AG09309 (cell line): ENCODE measurements at places on chromosomes 3 and 15.
A peak's percentile ranks its signal among the peaks of the same experiment; 100 is the strongest.

GRCh38 chr15:81002331-81003096 is 1.8 kb downstream of the TLNRD1 start:
- no peak for DNase-seq

GRCh38 chr15:34613301-34613700 is 29.9 kb upstream of the GOLGA8B start:
- no peak for DNase-seq

DNA sequence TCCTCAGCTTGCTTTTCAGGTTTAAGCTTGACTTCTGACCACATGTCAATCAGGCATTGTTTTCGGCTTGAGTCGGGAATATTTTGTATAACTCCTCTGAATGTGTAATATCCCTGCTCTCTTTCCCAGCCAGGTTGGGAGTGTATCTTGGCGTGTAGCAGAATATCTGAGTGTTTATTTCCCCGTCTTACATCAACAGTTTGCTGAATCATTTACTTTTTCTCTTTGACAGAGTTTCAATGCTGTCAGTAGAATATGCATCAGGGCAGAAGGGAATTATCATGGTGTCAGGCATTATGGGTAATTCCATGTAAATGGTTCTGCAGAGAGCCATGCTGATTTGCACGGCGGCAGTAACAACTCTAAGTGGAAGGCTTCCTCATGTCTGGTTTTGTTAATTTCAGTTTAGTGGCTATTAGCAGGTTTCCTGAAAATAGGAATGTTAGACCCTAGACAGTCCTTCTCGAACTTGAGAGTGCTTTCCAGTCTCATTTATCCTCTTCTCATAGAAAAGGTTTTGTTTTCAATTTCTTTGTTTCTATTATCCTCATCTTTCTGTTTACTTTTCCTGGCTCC is 566.3 kb downstream of the AGBL1 start:
- DNase-seq = no peak

DNA sequence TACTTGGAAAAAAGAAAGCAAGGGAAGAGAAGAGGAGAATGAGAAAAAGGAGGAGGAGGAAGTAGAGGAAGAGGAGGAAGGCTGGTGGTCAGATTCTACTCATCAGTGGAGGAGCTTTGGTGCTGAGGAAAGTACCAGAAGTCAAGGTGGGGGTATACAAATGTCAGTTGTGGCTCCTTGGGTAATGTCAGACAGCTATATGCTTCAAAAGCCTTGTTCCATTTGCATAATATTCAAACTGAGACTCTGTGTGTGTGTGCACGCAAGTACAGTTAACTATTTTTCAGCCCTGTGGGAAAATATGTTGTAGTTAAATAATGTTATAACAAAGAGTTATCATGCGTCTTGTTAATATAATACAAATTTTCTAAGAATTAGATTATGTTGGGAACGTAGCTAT is 609.7 kb downstream of the PDCD6IP start:
- DNase-seq = no peak

GRCh38 chr3:122548619-122549018 is 15.5 kb downstream of the PARP9 start:
- DNase-seq = no peak

- DNase-seq = no peak
These were observed 106.0 kb downstream of the MEX3B start for GRCh38 chr15:81939604-81940440.

GRCh38 chr3:19250959-19251610 is 102.8 kb downstream of the KCNH8 start:
- DNase-seq = no peak

GRCh38 chr3:23304424-23304823 is 101.3 kb downstream of the UBE2E2 start:
- DNase-seq = no peak

GRCh38 chr15:58410353-58410752 is 21.4 kb upstream of the LIPC start:
- peak; percentile 28 for DNase-seq

DNA sequence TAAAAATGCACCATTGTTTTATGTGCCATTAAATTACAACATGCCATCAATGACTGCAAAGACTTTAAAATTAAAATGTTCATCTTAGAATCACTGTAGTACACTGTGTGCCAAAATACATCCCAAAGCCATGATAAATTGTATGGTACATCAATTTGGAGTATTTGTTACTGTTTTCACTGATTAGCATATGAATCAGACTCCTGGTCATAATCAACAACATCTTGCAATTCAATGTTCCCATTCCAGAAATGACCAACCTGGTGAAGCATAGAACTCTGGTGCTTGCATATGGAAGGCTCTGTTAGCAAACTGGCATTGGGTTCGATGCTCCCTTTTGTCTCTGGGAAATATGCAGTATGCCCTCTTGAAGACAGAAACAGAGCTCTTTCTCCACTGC is 22.5 kb downstream of the LYSMD2 start:
- DNase-seq = no peak

GRCh38 chr15:77181305-77182074 is 110.6 kb upstream of the TSPAN3 start:
- no peak for DNase-seq

GRCh38 chr3:18097989-18098388 is 327.1 kb downstream of the SATB1 start:
- no peak for DNase-seq

DNA sequence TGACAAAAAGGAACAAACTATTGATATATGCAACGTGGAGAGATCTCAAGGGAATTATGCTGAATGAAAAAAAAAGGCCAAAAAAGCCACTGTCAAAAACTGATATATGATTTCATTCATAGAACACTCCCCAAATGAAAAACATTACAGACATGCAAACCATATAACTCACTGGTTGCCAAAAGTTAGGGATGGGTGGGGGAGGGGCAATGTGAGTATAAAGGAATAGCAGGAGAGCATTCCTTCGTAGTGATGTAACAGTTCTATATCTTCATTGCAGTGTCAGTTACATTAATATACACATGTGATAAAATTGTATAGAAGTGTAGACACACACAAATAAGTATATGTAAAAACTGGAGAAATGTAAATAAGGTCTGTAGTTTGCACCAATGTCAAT is 12.2 kb downstream of the GBE1 start:
- DNase-seq = no peak

DNA sequence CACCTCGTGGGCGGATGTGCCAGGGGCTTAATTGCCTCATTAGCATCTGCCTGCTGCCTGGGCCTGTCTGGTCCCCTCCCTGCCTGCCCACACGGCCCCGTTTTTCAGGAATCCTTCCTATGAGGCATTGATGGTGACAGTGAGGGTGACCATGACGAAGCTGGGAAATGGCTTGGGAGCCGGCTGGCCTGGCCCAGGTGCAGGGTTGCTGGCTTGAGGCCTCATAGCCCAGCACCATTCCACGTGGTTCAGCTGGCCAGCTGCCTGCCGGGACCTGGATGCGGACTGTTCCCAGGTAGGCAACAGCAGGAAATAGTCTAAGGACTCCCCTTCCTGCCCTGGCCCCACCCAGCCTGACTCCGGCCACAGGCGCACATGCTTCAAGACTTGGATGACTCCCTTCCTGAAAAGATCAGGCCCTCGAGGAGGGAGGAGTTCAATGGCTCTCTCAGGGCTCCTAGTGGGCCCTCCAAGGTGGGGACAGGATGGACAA is 8.9 kb upstream of the DUSP7 start:
- DNase-seq = no peak

GRCh38 chr3:14775563-14775962 is 43.2 kb upstream of the FGD5 start:
- no peak for DNase-seq

GRCh38 chr3:70580021-70580420 is 267.6 kb upstream of the MDFIC2 start:
- no peak for DNase-seq

- peak; percentile 46 for DNase-seq
These were observed 10.1 kb upstream of the AVEN start for GRCh38 chr15:34049112-34049511.

- no peak for DNase-seq
These were observed 12.2 kb downstream of the GXYLT2 start for GRCh38 chr3:72900048-72900447.

- no peak for DNase-seq
These were observed 50.7 kb downstream of the LINGO1 start for GRCh38 chr15:77581896-77582569.

DNA sequence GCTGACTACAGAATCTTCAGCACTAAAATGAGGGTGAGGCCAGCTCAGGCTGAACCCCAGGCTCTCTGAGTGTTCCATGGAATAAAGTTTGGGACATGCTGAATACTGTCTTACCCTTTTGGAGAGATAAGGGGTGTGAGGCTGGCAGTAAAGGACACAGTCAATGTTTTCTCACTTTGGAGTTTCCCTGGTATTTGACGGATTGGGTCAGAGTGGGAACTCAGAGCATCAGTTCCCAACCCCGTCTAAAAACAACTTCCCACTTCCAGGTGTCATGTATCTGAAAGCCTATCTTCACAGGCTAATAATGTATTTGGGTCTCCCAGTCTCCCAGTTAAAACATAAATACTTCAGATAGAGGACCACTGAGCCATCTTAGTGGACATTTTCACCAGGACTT is 180.7 kb downstream of the TLE3 start:
- no peak for DNase-seq

DNA sequence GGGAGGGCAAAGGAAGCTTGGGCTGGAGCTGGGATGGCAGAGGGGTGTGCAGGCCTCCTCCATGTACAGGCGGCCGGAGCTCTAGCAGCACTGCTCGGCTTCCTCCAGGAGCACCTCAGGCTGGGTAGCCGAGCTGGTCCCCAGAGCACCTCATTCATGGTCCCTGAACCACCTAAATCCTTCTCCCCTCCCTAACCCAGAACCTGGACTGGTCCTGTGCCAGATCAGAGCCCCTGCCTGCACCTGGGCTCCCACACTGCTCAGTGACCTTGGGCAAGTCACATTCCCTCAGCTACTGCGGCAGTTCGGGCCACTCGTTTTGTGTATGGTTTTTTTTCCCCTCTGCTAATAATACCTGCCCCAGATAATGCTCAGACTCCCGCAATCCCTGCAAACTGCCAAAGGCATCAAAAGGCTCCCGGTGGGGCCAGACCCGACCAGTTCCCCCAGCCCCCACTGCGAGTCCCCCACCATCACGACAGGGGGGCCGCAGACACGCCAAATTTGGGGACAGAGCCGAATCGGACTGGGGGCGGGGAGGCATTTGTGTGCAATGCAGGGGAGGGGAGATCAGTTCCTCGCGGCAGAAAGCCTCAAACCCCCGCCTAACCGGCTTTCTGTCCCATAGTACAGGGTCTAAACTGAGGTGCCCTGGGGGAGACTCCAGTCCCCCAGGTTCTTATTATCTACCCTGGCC is 1.3 kb downstream of the SEMA7A start:
- no peak for DNase-seq

- no peak for DNase-seq
These were observed 2.1 kb downstream of the TLE3 start for GRCh38 chr15:70095408-70096214.

- DNase-seq = no peak
These were observed 40.0 kb downstream of the MYO9A start for GRCh38 chr15:72077950-72078349.

GRCh38 chr3:13713396-13713795 is 164.5 kb downstream of the FBLN2 start:
- DNase-seq = no peak

GRCh38 chr3:57130571-57131209 is 34.5 kb downstream of the IL17RD start:
- DNase-seq = no peak

- DNase-seq = no peak
These were observed 17.6 kb downstream of the ARIH1 start for GRCh38 chr15:72491768-72492167.

- DNase-seq = peak; percentile 99
These were observed 52.4 kb downstream of the IL1RAP start for GRCh38 chr3:190566043-190566933.

GRCh38 chr3:23396746-23397145 is 193.6 kb downstream of the UBE2E2 start:
- no peak for DNase-seq

DNA sequence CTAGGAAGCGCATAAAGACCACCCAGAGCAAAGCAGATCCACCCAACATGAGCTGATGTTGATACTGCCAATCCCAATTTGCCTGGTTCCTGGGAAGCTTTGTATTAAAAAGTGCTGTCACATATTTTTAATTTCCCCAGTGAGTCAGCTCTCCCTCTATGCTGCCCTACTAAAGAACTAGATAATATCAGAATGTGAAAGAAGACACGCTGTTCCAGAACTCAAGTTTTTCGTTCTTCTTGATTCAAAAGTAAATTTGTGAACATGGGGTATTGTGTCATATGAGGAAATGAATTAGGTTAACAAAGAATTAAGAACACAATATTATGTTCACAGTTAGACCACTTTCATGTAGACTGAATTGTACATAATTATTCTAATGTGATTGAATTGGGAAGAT is 734.2 kb upstream of the ALCAM start:
- DNase-seq = no peak

DNA sequence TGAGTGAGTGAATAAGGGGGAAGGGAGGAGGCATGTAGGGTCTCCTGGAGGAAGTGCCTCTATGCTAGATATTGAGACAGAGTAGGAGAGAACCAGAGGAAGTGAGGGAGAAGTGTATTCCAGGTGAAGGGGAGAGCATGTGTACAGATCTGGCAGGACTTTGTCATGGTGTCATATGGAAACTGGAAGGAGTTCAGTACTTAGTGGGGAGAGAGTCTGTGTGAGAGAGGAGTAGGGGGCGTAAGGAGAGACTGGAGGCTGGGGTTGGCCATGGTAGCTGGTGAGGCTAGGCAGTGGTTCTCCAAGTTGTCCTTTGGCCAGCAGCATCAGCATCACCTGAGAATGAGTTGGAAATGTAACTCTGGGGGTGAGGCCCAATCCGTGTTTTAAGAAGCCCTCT is 29.6 kb upstream of the EPHB1 start:
- no peak for DNase-seq

DNA sequence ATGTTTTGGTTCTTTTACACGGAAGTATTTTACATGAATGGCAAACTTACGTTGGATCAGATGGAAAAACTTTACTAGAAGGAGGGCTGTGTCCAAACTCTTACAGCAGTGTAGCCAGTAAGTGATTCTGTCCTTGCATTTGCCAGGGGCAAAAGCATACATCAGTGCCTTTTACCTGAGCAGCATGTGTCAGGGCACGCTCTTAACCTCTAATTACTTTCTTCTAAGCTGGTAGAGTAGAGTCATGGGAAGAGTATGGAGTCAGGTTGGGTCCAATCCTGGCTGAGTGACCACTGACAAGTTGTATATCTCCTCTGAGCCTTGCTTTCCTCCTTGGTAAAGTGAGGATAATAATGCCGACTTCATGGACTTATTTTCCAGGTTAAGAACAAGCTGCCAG is 47.1 kb downstream of the RYR3 start:
- DNase-seq = no peak

GRCh38 chr3:29416514-29416913 is 135.6 kb downstream of the RBMS3 start:
- no peak for DNase-seq
